ENCODE measurements at places on chromosomes 2 and 18. TPM values are rescaled to one million over a fixed set of nuclear protein-coding genes. Genes with fewer than 3 reads are reported as not detected.

Gene C18orf63
- not detected for polyA plus RNA-seq

Gene GREB1
- polyA plus RNA-seq: 13.2 TPM

Gene SLC39A6
- polyA plus RNA-seq: 62.4 TPM

GRCh38 chr2:127589358-127589757 lies 53.9 kb downstream of the MYO7B start:
- DNase-seq: no peak

GRCh38 chr2:105904938-105905337 lies 160.2 kb downstream of the NCK2 start:
- no peak for DNase-seq

DNA sequence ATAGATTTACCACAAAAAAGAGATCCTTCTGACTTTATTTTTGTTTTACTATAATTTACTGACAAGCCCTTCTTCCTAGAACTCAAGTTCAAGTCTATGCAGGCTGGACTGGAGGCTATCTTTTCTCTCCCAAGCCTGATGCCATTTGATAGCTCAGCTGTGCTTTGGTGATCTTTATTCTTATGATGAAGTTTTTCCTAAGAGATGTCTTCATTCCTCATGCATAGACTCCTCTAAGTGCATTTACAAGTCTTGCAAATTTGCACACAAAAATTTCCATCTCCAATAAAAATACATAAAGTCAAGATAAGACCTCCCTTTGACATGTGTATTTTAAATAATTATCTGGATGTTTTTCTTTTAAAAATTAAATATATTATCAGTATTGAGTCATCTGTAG lies 167.4 kb upstream of the ETAA1 start:
- DNase-seq: no peak

DNA sequence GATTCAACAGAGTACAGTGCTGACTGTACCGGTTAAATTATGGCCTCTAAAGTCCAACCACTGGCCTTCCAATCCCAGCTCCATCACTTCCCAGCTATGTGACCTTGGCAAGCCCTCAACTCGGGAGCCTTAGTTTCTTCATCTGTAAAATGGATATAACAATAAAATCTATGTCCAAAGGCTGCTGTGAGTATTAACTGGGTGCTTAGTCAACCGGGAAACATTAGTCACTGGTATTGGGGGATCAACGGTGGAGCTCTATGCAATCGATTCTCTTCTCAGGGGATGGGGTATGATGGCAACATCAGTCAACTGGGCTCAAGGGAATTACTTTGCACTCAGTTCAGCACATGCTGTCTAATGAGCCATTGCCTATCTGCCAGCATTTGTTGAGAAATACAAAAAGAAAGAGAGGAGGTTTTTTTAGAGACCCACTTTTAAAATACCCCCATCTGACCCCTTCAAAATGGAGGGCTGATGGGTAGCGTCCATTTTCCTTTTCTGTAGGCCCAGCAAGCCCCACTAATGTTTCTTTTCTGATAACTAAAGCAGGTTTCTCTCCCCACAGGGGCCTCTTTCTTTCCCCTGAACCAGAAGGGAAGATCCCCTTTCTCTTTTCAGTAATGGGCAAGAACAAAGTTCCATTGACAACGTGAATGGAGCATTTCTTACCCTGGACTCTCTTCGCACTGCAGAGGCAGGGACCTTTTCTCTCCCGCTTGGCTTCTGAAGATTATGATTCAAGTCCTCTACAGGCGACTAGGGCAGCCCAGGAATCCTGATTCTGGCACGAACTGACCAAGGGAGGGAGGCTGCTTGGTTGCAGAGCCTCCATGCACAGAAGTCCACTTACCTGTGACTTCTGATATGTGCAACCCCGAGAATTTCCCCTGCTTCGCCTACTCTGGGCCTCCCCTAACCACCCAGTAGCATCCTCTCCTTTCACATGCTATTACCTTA lies 8.7 kb upstream of the AGFG1 start:
- no peak for DNase-seq

GRCh38 chr18:77254711-77255405 lies 5.2 kb downstream of the GALR1 start:
- no peak for DNase-seq

Measured in right lung (tissue), 10 donors.